Kidney (tissue), 22 donors: ENCODE measurements at places on chromosomes 7 and 10. TPM values are rescaled to one million over a fixed set of nuclear protein-coding genes. Genes with fewer than 3 reads are reported as not detected.
A peak's percentile ranks its signal among the peaks of the same experiment; 100 is the strongest.

DNA sequence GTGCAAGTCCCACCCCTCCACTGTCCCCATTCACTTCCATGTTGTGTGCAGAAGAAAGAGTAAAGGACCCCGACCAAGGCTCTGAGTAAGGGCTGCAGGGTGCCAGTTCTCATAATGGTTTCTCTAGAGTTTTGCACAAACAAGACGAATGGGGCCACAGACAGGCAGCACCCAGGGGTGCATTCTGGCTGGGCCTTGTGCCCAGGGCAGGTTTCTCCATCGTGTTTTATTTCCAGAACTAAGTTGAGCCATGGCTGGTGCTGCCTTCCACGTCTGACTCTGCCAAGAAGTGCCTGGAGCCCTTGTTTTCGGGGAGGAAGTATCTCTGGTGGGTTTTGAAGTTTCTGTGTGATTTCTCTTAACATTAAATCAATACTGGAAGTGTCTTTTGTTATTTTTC is 95.0 kb upstream of the SDK1 start:
- no peak for DNase-seq

DNA sequence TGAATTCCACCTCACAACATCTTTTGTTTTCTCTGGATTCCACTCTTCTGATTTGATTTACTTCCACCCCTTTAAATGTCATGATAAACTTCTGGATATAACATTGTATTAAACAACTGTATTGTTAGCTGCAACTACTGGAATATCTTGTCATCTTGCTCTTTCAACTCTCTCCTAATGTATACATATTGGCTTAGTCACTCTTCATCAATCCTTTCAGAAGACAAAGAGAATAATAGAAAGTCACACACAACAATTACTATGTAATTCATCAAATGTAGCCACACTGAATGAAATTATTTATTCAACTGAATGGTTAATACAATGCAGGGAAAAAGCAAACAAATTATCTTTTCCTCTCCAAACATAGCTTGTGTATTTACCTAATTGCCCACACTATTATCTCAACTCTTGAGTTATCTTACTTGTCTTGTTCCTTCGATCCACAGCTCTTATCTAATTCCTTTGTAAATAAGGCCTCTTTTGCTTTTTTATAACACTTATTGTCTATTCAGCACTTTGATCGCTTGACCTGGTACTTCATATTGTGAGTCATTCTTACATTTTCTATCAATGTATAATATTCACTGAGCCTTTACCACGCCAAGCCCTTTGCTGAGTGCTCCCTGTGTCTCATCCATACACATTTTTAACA is 16.7 kb downstream of the SEMA3A start:
- no peak for DNase-seq

DNA sequence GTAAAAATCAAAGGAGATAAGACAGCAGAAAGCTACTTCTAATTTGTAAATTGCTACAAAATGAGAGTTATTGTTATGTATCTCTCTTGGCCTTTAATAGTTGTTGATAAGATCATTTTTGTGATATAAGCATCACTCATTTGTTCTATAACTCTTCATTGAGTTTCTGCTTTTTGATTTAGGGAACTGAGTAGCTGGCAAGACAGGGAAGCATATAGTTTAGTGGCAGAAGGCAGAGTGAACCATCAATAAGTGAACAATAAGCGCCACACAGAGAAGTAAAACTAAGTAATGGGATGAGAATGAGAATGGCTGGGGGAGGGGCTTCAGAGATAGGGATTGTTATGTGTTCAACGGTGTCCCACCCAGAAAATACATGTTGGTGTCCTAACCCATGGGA is 245.4 kb downstream of the ADARB2 start:
- no peak for DNase-seq

- DNase-seq, result peak; percentile 92
Observed at GRCh38 chr10:15168291-15168785, at the start of gene NMT2. Gene NMT2, minus strand, starts transcription at chr10:15168693. Its CDS starts 81 bp downstream, at chr10:15168612.

- DNase-seq, result no peak
Observed at GRCh38 chr7:117384688-117385362, 42.5 kb downstream of the ASZ1 start.

Gene COL1A2
- 149 TPM for total RNA-seq

DNA sequence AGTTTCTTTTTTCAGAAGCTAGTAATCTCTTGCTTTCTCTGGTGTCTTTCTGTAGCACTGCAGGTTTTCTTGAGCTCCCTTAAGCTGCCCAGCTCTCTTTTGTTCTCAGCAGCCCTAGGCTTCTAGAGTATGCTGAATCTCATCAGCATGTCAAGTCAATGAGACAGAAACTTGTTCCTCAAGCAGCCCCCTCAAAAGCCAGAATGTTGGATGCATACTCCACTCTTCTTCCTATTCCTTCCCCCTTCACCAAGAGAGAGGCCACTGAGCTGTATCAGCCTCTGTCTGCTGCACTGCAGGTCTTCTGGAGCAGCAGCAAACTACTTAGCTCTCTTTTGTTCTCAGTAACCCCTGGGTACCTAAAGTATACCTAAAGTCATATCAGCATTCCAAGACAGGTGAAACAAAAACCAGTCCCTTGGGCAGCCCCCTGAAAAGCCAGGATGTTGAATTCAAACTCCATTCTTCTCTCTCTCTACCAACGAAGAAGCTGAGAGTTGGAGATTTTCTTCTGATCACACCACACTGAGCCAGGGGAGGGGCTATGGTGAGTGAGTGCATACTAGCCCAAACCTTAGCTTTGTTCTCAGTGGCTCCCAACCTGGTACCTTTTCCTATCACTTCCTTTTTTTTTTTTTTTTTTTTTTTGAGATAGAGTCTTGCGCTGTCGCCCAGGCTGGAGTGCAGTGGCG is 73.3 kb upstream of the WAC start:
- no peak for DNase-seq
